COLO829 (cell line): ENCODE measurements at places on chromosomes 16 and 17.

DNA sequence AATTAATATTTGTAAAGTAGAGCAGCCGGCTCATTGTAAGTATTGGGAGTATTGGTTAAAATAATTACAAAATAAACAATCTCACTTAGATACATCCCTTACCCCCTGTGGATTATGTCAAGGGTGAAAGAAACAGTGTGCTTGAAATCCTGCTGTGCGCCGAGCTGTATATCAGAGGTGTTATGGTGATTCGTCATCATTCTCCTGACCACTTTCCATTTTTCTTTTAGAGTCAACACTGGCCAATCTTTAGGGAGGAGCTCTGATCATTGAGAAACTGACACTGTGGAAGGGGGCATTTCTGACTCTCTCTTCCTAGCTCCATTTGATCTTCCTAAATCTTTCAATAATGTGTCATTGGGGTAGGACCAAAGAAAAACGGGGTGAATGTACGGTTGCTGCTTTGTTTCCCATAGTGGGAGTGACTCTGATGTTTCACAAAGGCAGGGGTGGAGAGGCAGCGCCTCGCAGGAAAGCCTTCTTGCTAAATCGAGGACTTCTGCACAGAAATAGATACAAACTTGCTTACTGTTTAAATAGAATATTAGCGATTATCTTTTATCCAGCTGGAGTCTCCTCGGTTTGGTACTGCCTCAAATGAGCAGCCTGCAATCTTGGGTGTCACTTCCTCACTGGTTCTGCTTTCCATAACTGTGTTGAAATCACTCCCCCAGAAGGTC, 123.4 kb downstream of the PRKCB start:
- DNase-seq, result no peak

GRCh38 chr17:57945996-57946797, 9.0 kb downstream of the CUEDC1 start:
- no peak for DNase-seq

GRCh38 chr17:31548709-31549108, 157.2 kb downstream of the RAB11FIP4 start:
- DNase-seq, result no peak

GRCh38 chr17:32519228-32520103, 32.7 kb downstream of the CDK5R1 start:
- DNase-seq, result peak; percentile 28

DNA sequence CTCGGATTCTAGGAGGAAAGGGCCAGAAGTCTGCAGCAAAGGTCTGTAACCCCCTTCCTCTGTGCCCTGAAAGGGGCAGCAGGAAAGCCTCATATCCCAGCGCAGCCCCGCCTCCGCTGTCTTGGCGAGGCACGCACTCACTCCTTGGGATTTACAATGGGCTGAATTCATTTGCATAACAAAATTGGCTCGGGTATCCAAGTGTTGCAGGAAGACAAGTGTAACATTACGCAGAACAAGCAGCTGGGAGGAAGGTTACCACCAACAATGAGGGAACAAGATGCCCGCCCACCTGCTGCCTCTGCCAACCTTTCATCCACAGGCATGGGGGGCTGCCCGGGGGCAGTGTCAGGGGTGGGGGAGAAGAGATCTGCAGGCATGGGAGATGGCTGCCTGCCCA, 130.4 kb downstream of the MRM1 start:
- DNase-seq, result no peak

DNA sequence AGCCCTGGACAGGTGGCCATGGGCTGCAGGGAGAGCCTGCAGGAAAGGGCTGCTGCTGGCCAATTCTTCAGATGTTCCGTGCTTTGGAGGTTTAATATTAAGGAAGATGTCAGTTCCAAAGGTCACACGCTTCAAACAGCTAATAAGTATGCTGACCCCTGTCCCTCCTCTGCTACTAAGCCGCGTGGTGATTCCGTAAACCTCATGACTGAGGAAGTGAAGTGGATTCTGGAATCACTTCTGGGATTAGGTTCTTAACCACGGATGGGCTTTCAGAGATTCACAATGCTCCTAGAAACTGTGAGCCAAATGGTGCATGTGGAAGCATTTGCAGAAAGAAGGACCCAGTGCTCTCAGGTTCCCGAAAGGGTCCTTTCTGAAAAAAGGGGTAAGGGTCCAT, 28.5 kb upstream of the ERN1 start:
- no peak for DNase-seq

DNA sequence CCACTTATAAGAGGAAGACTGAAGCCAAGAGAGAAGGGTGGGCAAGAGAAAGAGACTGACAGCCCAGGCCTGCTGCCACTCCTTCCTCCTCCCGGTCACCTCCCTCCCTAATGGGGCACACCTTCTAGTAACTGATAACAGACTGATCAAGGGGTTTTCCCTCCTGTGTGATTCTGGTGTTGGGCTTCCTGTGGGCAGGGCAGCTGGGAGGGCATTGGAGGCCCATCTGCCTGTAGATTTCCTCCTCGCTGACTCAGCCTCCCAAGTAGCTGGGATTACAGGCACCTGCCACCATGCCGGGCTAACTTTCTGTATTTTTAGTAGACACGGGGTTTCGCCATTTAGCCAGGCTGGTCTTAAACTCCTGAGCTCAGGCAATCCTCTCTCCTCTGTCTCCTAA, 16.2 kb downstream of the CA4 start:
- DNase-seq, result no peak

- no peak for DNase-seq
Measured at GRCh38 chr16:78684030-78684611, 584.7 kb downstream of the WWOX start.

DNA sequence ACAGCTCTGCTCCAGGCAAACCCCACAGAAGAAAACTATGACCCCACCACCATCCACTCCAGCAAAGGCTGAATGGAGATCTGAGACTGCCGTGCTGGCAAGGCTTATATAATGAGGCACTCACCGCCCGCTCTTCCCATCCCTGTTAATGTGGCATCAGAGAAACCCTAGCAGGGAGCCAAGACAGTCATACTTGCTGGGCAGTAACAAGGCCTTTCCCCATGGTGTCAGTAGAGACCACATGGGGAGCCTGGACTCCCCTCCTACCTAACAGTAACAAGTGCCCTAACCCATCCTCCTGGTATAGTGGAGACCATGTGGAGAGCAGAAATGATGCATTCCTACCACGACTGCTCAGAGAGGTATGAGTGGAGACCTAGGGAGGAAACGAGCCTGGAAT, 235.2 kb downstream of the C16orf78 start:
- no peak for DNase-seq

DNA sequence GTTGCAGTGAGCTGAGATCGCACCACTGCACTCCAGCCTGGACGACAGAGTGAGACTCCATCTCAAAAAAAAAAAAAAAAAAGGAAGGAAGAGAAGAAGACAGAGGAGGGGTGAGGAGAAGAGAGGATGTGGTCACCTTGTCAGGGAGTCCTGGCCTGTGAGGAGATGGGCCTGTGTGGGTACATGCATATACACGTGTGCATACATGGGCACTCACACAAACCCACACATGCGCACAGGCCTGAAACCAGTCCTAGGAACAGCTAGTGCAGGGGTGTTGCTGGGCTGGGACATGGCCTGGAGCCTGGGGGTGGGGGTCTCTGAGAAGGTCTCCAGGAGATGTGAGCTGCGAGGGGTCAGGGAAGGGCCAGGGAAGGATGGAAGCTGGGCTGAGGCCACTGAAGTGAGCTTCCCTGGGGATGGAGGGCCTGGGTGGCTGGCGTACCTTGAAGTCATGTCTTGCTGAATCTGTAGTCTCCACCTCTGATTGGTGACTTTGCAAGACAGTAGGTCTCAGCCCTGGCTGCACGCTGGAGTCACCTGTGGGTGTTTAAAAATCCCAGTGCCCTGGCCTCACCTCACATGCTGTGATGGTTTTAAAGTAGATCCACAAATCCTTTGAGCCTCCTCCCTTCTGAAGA, 72.4 kb downstream of the MRM1 start:
- DNase-seq, result no peak

DNA sequence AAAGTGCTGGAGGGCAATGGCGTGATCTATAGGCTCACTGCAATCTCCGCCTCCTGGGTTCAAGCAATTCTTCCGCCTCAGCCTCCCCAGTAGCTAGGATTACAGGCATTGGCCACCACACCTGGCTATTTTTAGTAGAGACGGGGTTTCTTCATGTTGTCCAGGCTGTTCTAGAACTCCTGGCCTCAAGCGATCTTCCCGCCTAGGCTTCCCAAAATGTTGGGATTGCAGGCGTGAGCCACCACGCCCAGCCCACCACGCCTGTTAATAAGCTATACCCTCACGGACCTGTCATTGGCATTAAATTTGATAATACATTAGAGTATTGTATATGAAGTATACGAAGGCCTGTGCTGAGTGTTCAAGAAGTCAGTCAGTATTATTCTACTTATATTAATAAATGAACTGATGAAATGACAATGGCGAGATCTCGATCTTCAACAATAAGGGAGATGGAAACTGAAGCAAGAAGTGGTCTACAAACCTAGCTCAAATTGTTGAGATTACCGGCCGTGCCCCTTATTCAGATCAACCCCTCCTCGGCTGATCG, 818 bp upstream of the BCAS3 start:
- DNase-seq, result no peak

- DNase-seq, result no peak
Measured at GRCh38 chr16:21565861-21566669, 33.3 kb upstream of the METTL9 start.

DNA sequence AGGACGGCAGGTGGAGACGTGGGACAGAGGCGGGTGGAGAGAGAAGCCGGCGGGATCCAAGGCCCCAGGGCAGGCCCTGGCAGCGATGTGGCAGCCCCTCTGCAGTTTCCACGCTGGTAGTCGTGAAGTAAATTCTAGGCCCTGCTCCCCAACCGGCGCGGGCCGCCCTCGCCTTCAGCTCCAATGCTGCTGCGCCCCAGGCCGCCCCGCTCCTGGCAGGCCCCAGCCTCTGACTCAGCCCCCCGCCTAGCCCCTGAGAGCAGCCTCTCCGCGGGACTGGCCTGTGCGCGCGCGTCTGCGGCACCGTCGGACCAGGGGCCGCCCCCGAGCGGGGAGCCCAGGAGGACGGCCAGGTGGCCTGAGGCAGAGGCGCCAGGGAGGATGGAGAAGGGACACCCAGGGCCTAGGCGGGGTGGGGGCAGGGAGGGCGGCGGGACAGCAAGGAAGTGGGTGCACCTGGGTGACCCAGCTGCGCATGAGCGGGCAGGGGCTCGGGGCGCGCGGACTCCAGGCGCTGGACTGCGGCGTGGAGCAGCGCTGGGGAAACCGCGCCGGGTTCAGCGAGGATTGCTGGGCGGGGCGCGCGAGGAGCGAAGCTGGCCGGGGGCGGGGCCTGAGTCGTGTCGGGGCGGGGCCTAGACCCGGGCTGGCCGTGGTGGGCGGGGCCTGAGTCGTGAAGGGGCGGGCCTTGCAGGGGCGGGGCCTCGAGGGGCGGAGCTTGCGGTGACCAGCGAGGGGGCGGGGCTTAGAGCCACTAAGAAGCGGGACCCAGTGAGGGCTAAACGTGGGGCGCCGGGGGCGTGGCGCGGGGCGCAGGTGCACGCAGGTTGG, 29.6 kb downstream of the ZNF778 start:
- peak; percentile 72 for DNase-seq

DNA sequence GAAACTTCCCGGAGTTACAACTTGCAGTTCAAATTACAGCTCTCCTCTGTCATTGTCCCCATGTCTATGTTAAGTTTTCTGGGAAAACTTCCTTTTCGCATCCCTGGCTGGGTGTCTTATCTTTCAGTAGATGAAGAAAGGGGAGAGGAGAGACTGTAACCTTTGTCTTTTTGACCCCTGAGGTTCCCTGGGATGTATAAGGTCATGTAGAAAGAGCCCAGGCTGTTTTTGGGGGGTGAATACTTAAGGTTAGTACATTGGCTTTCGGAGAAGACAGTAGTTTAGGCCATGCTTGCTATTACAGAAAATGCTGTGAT, 31.1 kb downstream of the HS3ST3B1 start:
- no peak for DNase-seq

DNA sequence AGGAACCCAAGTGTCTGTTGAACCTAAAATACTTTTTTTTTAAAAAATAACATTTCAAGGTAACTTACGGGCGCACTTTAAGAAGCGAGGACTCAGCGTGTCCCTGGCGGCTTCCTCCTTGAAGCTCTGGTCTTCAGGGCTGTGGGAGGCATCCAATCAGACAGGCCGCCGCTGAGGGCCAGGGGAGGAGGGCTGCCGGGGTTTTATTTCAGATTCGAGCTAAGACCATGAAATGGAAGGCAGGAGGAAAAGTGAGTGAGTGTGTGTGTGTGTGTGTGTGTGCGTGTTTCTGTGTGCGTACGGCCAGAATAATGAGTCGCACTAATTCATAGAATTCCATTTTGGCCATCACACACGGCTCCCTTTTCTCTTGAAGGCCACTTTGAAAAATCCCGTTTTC, 41.1 kb downstream of the C16orf78 start:
- no peak for DNase-seq

GRCh38 chr17:19270704-19271611, 33.8 kb downstream of the EPN2 start:
- DNase-seq, result no peak

GRCh38 chr16:69921127-69921526, 30.0 kb upstream of the CLEC18A start:
- peak; percentile 37 for DNase-seq

- no peak for DNase-seq
Measured at GRCh38 chr16:49542391-49542891, 168.8 kb downstream of the C16orf78 start.

- no peak for DNase-seq
Measured at GRCh38 chr17:61928101-61928436, 287 bp upstream of the INTS2 start.

DNA sequence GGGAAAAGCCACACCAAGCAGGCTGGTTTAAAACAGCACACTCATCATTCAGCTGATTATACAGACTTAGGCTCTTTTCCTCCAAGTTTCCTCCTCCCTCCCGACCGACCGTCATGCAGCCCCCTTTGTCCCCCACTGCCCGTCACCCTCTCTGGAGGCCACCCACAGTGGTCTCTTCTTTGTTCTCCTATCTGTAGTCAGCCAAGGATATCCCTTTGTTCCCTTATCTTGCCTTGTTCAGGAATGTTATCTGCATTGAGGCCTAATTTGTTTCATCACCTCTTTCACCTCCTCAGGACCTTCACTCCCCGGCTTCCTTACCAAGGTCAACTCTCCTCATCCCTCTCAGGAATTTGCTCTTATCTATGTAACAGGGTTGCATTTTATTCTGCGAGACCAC, 186.4 kb upstream of the CDH13 start:
- no peak for DNase-seq

DNA sequence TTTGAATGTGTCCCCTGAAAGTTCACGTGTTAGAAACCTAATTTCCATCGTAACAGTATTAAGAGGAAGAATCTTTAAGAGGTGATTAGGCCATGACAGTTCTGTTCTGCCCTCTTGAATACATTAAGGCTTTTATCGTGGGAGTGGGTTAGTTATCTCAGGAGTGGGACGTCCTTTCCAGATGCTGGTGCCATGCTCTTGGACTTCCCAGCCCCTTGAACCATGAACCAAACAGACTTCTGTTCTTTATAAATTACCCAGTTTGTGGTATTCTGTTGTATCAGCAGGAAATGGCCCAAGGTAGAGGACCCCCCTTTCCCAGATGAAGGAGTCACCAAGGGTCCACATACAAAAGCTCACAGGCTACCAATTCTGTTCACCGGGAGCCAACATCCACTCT, 10.1 kb downstream of the GTF3C1 start:
- DNase-seq, result no peak

- DNase-seq, result no peak
Measured at GRCh38 chr16:51237207-51237606, 86.1 kb upstream of the SALL1 start.
